ENCODE measurements at places on chromosomes 5 and 9. TPM values are rescaled to one million over a fixed set of nuclear protein-coding genes. Genes with fewer than 3 reads are reported as not detected.

Gene MRPL41
- 132 TPM for total RNA-seq

Gene LSM11
- total RNA-seq: 4.8 TPM

Gene ZCCHC10
- 9.5 TPM for total RNA-seq

Gene RNF208
- 1.5 TPM for total RNA-seq

Gene QSOX2
- 30.1 TPM for total RNA-seq

Gene TEX53
- total RNA-seq: not detected

Gene MEGF10
- 0.91 TPM for total RNA-seq

Data from A375 (cell line).